ENCODE measurements at places on chromosomes 5 and 9. TPM values are rescaled to one million over a fixed set of nuclear protein-coding genes. Genes with fewer than 3 reads are reported as not detected.

- peak; percentile 60 for DNase-seq
- H3K4me1 ChIP-seq, result peaks cover 79% of the 10 kb centered on the region
- H3K27ac ChIP-seq, result peak overlapping the region; percentile 95
- H3K27me3 ChIP-seq, result no peaks in the 10 kb centered on the region
- peaks cover 34% of the 10 kb centered on the region for H3K36me3 ChIP-seq
Measured at GRCh38 chr9:113579283-113580040, 115.9 kb downstream of the RGS3 start.

DNA sequence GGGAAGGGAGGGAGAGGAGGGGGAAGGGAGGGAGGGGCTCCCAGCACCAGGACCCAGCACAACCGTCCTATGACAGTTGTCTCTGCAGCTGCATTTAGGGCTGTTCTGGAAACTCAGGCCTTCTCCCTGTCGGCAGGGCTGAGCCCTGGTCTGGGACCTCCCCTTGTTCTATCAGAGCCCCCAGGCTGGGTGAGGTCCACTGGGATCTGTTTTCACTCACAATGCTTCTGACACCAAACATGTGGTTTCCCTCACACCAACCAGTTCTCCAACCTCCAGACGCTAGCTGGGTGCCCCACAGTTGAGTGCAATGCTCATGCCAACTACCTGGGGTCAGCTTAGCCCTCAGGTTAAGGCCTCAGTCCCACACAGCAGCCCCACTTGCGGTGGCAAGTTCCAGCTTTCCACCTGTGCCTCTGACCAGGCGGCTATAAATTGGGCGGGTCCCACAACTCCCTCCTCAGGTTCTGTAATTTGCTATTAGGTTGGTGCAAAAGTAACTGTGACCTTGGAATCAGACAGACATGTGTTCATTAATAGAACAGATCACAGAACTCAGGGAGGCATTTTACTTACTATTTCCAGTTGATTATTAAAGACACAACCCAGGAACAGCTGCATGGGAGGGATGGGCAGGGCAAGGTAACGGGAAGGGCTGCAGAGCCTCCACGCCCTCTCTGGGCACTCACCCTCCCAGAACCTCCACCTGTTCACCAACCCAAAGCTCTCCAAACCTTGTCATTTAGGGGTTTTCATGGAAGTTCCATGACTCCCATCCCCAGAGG lies 13.5 kb downstream of the ADAMTS2 start:
- H3K27ac ChIP-seq, result no peak overlapping the region
- DNase-seq, result no peak
- H3K36me3 ChIP-seq, result no peaks in the 10 kb centered on the region
- no peaks in the 10 kb centered on the region for H3K27me3 ChIP-seq
- H3K4me1 ChIP-seq, result no peaks in the 10 kb centered on the region

DNA sequence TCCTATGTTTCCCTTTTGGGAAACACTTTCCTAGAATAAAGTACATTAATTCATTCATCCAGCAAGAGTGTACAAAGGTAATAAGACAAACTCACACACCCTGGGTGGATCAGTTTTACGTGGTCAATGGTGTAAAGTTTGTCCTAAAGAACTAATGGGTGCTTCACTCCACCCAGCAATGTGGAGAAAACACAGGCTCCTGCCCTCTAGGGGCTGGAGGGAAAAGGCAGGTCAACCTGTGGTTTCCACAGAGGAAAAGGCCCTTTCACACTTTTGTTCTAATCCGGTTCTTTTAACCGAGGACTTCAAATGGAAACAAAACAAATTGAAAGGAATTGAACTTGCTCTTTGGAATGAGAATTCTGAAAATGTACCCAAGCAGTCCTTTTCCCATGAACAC lies 80.9 kb upstream of the SPOCK1 start:
- no peak for DNase-seq
- H3K4me1 ChIP-seq, result no peaks in the 10 kb centered on the region
- H3K27me3 ChIP-seq, result peaks cover 10% of the 10 kb centered on the region
- H3K27ac ChIP-seq, result no peak overlapping the region
- no peaks in the 10 kb centered on the region for H3K36me3 ChIP-seq
- no peak overlapping the region for H3K4me3 ChIP-seq

The RLN1 gene
- 2.3 TPM for total RNA-seq
